ENCODE measurements at places on chromosomes 2 and 18. TPM values are rescaled to one million over a fixed set of nuclear protein-coding genes. Genes with fewer than 3 reads are reported as not detected.

GRCh38 chr2:241902357-241902991 is 32.9 kb downstream of the RTP5 start:
- peak; percentile 81 for DNase-seq

DNA sequence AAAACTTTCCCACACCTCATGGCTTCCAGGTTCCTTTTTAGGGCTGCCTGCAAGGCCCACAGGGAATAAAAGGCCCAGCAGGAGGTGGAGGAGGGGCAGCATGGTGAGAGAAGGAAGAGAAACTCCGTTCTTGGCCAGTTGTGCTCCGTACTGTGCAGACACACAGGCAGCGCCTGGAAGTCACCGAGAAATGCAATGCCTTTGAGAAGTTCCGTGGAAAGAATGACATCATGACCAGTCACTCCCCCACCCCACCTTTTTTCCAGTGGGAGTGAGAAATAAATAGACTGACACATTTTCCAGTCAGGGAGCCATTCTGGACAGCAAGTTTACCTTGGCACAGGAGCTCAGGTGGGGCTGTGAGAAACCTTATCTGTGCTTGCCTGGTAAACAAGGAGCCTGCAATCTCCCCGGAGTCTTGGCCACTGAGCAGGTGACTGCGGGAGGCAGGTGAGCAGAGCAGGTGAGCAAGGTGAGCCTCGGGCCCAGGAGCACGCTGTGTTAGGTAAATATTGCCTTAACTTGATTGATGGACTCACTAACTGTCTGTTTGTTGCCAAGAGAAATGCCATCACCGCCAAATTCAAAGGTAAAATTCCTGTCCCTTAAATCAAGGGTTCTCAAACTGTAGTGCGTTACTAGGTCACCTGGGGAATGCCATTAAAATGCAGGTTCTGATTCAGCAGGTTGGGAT is 13.5 kb upstream of the LBH start:
- peak; percentile 79 for DNase-seq

- peak; percentile 77 for DNase-seq
Measured at GRCh38 chr2:127622561-127623387, 23.2 kb upstream of the GPR17 start.

DNA sequence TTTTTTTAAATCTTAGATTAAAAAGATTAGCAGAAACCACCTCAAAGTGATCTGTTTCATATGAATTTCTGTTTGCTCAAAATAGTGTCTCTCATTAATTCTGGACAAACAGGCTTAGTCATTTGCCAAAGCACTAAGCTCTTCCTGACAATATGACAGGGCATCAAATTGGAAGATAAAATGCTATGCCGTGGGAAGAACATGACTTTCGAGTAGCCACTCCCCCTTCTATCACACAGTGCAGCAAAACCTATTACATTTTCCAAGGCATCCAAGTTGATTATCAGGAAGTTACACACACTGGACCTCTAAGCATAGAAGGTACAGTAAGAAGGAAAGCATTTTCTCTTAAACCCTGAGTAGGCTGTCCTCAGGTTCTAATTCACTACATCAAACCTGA is 89.5 kb downstream of the STK39 start:
- no peak for DNase-seq

- no peak for DNase-seq
Measured at GRCh38 chr2:160405077-160405867, 88.3 kb downstream of the RBMS1 start.

Gene MC5R
- not detected for total RNA-seq
